ENCODE measurements at places on chromosomes 5 and 9.

GRCh38 chr5:149161026-149161687 is 19.9 kb downstream of the ABLIM3 start:
- no peak for DNase-seq

DNA sequence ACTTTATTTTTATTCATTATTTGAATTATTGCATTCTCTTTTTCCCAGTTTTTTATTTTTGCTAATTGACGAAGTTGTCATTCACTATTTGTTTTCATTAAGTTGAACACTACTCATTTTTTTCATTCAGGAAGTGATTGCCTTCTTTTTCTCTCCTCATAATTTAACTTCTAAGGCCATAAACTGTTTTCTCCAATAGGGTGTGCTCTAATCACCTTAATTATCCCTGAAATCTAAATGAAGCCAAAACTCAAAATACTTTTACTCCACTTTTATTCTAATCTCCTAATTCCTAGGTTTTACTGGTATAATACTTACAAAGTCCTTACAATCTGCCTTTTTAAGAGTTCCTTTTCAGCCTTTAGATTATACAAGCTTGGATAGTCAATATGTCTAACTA is 2.9 kb upstream of the OR13C2 start:
- DNase-seq, result no peak

GRCh38 chr9:70121818-70122436 is 78.3 kb downstream of the MAMDC2 start:
- DNase-seq, result no peak

GRCh38 chr5:175805256-175806011 is 65.9 kb upstream of the CPLX2 start:
- DNase-seq, result no peak

DNA sequence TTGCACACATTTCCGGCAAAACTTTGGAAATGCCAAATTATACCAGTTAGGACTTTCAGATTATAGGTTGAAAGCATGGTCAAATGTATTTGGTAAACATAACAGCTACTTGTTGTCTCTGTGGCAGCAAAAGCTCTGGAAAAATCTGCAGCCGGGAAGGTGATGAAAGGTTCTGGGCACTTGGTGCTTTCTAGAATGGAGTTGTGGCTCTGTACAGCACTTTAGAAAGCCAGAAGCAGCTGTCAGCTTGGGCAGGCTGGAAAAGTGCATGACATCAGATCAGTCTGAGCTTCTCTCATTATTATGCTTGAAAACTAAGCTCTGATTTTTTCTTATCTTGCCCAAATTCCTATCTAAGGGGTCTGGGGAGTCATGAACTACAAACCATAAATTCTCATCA is 118.6 kb upstream of the MAST4 start:
- no peak for DNase-seq

- DNase-seq, result no peak
Observed at GRCh38 chr5:17302106-17302505, 84.7 kb downstream of the BASP1 start.

DNA sequence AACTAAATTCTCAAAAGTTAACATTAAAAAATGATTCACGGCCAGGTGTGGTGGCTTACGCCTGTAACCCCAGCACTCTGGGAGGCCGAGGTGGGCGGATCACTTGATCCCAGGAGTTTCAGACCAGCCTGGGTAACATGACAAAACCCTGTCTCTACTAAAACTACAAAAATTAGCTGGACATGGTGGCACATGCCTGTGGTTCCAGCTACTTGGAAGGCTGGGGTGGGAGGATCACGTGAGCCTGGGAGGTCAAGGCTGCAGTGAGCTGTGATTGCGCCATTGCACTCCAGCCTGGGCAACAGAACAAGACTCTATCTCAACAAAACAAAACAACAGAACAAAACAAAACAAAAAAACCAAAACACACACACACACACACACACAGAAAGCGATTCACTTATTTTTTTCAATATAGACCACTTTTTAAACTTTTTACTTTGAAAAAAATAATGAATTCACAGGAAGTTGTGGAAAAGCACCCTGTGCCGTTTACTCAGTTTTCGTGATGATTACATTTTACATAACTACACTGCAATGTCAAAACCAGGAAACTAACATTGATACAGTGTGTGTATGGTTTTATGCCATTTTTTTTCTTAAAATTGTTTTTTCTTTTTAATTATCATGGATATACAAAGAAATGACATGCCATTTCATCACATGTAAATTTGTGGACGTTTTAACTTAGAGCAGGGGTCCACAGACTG is 73.7 kb downstream of the TENT4A start:
- no peak for DNase-seq

DNA sequence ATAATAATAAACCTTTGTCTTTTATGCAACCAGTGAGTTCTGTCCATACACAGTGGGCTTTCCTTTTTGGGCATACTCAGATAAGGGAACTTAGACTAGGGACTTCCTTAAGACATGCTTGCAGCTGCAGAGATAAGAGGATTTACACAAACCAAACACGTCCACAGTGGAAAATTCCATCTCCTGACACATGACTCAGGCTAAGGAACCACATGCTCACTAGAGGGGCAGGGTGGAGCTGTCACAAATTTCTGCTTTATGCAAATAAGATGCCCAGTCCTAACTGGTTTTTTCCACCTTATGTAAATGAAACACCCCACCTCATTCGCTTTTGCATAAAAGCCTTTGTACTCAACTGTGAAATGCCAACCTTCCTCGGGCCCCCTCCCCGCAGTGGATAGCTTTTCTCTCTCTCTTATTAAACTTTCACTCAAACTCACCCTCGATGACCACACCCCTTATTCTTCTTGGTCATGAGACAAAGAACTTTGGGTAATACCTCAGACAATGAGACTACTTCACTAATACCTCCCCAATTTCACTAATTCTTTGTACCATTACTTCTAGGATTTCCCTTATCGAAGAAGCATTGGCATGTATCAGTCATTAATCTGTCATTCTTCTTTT is 170.3 kb upstream of the FTMT start:
- DNase-seq, result no peak

DNA sequence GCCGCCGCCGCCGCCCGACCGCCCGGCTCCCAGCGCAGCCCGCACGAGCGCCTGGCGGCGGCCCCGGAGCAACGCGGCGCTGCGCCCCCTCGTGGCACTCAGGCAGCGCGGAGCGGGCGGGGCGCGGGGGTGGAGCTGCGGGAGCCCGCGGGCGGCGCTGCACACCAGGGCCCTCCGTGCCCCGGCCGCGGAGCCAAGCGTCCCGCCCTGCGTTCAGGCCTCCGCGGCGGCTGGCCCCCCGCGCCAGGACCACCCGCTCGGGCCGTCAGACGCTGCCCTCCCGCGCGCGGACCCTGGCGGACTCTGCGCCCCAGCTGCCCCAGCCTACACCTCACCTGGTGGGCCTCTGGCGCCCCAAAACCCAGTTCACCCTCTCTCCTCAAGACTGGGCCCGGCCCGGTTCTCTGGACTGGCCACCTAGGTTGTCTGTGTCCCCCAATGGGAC is at the start of gene RASGEF1C:
Gene RASGEF1C (minus strand): TSS at position 75 of the 445 bp plus-strand sequence. CDS start 71,159 bp downstream, outside the sequence.
- no peak for DNase-seq
